ENCODE measurements at places on chromosomes 5 and 9.

GRCh38 chr9:124652615-124653393 lies 118.3 kb downstream of the NR6A1 start:
- no peak for DNase-seq

GRCh38 chr5:105684799-105685198 lies 1985.9 kb downstream of the EFNA5 start:
- no peak for DNase-seq

GRCh38 chr5:157867751-157868387 lies 8.9 kb upstream of the CLINT1 start:
- DNase-seq = no peak

- no peak for DNase-seq
Measured at GRCh38 chr5:101370181-101370580, 467.1 kb upstream of the ST8SIA4 start.

DNA sequence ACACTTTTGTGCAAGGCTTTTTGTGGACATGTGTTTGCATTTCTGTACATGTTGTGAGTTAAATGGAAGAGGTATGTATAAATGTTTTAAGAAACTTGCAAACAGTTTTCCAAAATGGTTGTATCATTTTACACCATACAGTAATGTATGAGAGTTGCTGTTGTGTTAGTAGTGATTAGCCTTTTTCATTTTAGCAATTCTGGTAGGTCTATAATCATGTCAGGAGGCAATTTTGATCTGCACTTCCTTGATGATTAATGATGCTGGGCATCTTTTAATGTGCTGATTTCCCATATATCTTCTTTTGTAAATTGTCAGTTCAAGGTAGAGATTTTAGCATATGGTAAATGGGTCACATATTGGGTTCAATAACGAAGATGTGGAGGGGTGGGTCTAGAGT lies 87.3 kb downstream of the ANKRD18B start:
- DNase-seq = no peak
